ENCODE measurements at places on chromosomes 1 and 21.
A peak's percentile ranks its signal among the peaks of the same experiment; 100 is the strongest.

- no peak for DNase-seq
Measured at GRCh38 chr1:113924473-113924872, 4.7 kb upstream of the HIPK1 start.

DNA sequence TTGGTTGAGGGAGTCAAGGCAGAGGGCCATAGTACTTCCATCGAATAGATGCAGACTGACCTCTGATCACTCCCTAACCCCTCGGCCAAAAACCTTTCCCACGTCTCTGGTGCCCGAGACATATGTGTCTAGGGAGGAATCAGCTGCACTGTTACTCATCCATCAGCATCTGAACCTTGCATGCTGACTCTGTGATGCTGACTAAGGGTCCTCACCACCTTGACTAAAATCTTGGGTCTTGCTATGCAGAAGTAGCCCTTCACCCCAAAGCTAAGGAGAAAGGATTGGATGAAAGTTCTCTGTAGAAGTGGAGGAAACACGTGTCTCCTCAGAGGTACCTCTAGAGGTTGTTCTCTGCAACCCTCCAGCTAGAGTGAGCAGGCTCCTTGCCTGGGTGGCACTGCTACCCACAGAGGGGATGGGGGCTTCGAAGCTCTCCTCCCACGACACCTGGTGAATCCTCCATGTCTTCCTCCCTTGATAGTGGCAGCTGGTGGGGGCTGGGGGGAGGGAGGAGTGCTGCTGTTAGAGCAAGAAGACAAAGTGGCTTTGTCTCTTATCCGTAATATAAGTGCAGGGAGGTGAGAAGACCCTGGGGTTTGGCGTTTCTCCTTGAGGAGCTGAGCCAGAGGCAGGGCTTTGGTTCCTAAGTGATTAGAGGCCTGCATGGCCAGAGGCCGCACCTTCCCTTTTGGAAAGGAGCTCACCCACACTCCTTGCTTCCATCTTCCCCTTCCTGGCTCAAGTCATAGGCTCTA lies 45.1 kb downstream of the ATP2B4 start:
- DNase-seq = no peak

DNA sequence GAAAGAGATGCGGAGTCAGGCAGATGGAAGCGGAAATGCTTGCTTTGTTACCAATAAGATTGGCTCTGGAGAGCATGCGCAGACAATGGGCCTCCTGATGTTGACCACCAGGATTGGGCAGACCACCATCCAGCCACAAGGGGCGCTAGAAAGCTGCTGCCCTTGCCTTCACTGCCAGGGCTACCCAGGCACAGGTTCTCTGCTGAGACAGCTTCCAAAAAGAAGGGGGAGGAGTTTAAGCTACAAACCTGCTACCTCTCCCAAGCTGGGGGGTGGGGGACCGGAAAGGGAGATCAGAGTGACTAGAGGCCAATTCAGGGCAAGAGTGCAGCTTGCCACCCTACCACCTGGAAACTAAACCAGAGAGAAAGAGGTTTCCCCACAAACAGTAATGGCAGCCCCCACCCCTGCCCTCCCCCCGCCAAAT lies 369.7 kb downstream of the RRAGC start:
- DNase-seq = no peak

GRCh38 chr1:87766737-87767136 lies 438.1 kb downstream of the LMO4 start:
- no peak for DNase-seq

DNA sequence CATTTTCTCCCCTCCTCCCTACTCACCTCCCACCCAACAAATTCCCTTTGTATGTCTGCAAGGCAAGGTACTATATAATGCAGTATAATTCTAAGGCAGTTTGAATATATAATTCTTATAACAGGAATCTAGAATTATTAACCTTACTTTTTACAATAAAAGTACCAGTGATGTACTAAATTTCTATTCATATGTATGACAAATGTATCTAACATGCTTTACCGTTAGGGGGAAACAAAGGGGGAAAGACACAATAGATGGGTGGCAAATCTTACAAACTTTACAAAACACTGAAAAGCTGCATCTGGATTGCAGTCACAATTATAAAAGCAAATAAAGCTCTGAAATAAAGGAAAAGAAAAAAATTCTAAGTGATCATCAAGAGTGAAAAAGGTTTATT lies 2.3 kb downstream of the PIK3R3 start:
- DNase-seq = no peak

- DNase-seq = no peak
Measured at GRCh38 chr1:246147524-246148461, 359.3 kb downstream of the SMYD3 start.

GRCh38 chr21:31253684-31254083 lies 90.4 kb downstream of the TIAM1 start:
- DNase-seq = no peak

GRCh38 chr1:3604468-3604974 lies 6.8 kb downstream of the MEGF6 start:
- no peak for DNase-seq

- DNase-seq = no peak
Measured at GRCh38 chr1:115428676-115429075, 90.6 kb upstream of the NGF start.

GRCh38 chr1:90964444-90965035 lies 57.3 kb downstream of the ZNF644 start:
- no peak for DNase-seq

DNA sequence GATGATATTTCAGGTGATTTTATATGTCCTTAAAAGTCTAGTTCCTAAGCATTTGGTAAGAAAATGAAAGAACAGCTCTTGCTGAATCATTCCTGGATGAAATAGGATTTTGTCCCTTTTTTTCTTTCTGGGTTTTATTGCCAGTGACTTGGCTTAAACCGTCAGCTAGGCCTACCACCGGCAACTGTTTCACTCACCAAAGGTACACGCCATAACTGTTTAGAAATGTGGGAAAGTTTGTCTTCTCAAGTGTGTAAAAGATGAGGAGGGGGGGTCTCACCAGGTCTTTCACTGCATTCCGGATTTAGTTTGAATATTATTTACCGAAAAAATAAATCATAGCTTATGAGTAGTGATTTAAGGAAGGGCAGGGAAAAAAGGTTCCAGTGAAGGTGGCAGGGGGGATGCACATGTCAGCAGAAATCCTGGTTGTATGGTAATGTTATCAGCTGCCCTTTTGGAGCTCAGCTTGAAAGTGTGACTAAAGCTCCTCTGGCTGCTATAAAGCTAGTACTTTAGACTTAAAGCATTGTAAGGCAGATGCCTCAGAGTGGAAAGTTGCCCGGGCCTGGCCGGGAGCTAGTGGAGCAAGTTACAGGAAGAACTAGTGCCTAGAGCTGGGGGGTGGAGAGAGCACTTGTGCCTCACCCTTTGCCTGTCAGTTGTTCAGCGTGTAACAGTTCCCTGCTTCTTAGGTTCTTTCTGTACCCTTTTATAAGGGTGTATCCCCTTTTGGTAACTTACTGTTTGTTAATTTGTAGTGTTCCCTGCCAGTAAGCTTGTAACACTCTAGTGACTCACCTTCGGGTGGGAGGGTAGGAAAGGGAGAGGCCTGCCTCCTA lies 3.1 kb downstream of the ATP1A1 start:
- peak; percentile 95 for DNase-seq

DNA sequence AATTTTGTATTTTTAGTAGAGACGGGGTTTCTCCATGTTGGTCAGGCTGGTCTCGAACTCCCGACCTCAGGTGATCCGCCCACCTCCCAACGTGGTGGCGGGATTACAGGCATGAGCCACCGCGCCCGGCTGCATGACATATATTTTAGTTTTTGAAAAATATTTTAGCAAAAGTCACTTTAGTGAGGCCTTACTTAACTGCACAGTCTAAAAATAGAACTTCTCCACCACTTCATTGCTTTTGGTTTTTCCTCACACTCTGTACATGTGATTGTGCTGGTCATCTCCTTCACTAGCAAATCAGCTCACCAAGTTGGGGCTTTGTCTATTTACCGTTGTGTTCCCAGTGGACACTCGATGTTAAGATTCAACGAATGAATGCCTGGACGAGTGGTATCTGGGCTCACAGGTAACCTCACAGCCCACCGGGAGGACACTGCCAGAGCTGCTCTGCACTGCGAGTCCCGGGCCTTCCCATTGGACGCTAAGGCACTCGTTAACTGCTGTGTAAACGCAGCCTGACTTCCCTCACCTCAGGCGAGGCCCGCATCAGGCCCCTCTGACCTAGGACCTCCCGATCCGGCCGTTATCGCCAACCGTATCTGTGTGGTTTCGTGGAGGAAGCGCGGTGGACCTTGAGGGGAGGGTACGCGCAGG lies 14.0 kb upstream of the ZNF692 start:
- DNase-seq = no peak
